ENCODE measurements at places on chromosomes 13 and 19. TPM values are rescaled to one million over a fixed set of nuclear protein-coding genes. Genes with fewer than 3 reads are reported as not detected.
A peak's percentile ranks its signal among the peaks of the same experiment; 100 is the strongest.

- no peak for DNase-seq
Measured at GRCh38 chr19:3289971-3290569, 65.6 kb downstream of the CELF5 start.

GRCh38 chr19:7705387-7706187 is 3.7 kb upstream of the FCER2 start:
- no peak for DNase-seq

DNA sequence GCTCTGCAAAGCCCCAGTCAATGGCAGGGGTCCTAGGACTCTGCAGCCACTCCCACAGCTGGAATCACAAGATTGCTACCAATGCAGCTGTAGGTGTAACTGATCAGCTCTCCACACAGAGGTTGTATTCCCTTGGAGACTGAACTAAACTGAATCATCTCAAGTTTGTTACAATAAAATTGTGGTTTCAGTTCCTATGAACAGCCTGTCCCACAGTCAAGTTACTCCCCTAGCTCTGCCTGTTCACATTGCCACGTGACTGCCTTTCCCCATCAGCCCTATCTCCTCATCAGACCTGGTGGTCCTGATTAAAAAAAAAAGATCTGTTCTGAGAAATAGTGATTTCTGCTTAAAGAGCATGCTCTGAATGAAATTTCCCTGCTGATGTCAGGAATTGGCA is 287.9 kb upstream of the NBEA start:
- no peak for DNase-seq

DNA sequence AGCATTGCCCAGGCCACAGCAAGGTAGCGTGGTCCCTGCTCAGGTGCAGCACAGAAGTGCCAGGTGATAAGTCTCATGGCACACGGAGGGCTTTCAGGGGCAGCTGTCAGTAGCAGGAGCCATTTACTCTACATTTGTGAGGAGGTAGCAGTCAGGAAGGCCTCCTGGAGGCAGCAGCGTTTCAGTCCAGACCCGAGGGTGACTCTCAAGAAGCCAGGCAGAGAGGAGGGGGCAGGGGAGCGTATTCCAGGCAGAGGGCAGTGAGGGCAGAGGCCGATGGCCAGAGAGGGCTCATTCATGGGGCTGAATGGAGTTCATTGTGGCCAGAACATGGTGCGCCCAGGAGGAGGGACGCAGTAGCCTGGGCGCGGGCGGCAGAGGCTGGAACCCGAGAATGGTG is 8.9 kb downstream of the PIAS4 start:
- DNase-seq = no peak

The ZNF528 gene
- total RNA-seq = 17.5 TPM

DNA sequence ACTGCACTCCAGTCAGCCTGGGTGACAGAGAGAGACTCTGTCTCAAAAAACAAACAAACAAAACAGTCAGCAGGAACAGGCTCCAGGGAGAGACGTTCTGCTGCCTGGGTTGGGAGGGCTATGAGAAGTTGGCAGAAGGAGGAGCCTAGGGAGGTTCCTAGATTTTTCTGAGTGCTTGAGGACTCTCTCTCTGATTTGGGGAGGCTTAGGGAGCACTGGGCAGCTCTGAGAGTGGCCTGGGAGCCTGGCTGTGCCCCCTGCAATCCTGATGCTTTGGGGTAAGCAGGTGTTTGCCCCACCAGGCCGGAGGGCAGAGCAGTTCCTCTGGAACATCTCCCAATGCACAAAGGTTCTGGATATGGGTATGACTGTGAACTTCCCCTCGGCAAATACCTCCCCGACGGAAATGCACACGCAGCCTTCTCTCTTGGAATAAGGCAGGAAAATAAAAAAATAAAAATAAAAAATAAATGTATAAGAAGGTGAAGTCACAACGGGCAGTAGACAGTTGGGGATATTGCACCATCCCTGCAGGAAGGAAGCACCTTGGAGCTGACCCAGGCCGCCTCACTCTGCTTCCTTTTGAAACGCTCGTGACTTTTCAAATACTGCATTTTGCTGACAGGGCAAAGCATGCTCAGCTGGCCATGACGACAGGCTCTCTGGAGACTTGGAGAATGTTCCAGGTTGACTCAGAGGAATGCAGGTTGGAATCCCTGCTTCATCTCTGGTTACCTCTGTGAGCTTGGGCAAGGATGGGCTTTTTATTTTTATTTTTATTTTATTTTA is 26.5 kb upstream of the HOMER3 start:
- peak; percentile 14 for DNase-seq

The CPB2 gene
- total RNA-seq = not detected

DNA sequence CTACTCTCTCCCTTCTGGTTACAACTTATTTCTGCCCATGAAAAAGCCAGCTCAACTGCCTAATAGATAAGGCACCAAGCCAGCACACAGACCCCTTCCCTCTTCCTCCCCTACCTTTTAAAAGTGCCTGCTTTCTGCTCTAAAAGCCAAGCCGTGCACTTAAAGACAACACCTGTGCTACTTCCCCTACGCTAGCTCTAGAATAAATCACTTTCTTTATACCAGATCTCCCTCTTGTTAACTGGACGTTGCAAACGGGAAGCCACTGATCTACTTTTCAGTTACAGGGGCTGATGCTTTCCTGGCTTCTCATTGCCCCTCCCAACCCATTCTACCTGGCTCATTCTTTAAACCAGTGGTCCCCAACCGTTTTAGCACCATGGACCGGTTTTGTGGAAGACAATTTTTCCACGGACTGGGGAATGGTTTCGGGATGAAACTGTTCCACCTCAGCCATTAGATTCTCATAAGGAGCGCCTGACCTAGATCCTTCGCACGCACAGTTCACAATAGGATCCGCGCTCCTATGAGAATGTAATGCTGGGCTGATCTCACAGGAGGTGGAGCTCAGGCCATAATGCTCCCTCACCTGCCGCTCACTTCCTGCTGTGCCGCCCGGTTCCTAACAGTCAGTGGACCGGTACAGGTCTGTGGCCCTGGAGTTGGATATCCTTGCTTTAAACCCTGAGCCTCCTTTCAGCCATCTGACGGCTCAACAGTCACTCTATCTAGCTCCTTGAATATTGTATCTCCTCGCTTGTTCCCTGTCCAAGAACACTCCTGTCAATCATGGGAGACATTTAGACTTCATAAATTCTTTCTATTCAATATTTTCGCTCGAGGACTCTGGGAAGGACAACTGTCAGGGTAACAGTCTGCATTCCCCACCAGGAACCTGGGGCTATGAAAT is 841 bp upstream of the ZNF223 start:
- no peak for DNase-seq

- no peak for DNase-seq
Measured at GRCh38 chr19:31167690-31168089, 181.5 kb downstream of the TSHZ3 start.

DNA sequence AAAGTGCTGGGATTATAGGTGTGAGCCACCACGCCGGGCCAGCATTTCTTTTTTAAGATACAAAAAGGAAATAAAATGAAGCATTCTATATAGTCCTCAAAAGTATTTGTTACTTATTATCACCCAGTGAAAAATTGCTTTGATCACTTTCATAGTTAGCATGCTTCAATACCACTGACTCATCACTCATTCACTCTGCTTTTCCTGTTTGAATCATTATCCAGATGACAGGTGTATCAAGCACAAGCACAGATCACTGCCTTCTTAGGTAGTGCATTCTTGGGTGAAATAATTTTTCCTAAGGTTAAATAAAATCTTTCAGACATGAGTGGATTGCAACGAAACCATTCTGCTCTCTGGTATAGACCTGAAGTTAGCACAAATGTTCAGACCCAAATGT is 35.8 kb upstream of the SPART start:
- DNase-seq = no peak

The CEACAM4 gene
- total RNA-seq = 2.9 TPM

DNA sequence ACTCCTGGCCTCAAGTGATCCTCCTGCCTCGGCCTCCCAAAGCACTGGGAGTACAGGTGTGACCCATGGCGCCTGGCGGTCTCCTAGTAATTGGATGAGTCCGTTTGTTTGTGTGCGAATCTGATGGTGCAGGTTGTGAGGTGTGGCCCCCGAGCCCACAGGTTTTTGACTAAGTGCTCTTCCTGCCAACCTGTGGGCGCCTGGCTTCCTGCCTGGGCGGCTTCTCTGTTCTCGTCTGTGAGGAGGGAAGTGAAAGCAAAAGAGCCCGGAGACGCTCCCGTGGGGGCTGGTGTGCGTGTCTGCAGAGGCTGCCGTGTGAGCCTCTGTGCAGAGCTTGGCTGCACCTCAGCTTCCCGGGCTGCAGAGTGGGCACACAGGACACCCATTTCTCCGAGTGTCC is 10.0 kb downstream of the ARHGAP45 start:
- peak; percentile 51 for DNase-seq

GRCh38 chr13:85993567-85993966 is 194.3 kb upstream of the SLITRK6 start:
- DNase-seq = no peak

The ZNF625 gene
- total RNA-seq = 6.7 TPM

The FUT3 gene
- 103 TPM for total RNA-seq

GRCh38 chr19:33683881-33684537 is 62.3 kb downstream of the CHST8 start:
- DNase-seq = no peak

DNA sequence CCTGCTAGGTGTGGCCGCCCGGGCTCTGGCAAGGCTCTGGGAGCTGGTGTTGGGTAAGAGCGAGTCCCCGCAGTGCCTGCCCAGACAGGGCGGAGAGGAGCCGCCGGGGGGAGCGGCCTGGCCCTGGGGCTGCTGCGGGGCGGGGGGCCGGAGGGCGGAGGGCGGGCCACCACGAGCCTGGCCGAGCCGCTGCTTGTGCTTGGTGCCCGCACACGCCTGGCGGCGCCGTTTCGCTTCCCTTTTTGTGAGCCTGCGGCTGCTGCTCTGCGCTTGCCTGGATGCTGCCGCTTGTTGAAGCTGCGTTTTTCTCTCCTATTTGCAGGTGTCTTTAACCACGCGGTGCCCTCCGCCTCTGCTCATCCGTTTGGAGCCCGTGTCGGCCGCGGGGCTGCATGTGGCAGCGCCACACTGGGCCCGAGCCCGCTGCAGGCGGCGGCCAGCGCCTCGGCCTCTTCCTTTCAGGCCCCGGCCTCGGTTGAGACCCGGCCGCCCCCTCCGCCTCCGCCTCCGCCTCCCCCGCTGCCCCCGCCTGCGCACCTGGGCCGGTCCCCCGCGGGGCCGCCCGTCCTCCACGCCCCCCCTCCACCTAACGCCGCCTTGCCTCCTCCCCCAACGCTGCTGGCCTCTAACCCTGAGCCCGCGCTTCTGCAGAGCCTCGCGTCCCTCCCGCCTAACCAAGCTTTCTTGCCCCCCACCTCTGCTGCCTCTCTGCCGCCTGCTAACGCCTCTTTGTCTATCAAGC is 8.5 kb downstream of the PLEKHJ1 start:
- DNase-seq = no peak

DNA sequence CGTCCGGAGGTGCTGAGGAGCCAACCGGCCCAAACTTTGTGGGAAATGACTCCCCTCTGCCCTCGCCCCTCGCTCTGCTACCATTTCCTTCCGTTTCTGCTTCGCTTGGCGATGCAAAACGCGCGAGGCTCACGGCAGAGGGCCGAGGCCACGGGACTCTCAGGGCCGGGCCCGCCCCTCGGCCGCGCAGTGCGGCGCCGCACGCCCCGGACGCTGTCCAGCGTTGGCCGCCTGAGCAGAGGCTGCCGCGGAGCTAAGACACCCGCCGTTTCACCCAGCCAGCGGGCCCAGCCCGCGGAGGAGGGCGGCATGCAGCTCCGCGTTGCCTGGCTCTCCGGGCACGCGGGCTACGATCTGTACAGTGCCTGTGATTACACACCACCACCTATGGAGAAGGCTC is 2.1 kb upstream of the ZNF578 start:
- DNase-seq = no peak

DNA sequence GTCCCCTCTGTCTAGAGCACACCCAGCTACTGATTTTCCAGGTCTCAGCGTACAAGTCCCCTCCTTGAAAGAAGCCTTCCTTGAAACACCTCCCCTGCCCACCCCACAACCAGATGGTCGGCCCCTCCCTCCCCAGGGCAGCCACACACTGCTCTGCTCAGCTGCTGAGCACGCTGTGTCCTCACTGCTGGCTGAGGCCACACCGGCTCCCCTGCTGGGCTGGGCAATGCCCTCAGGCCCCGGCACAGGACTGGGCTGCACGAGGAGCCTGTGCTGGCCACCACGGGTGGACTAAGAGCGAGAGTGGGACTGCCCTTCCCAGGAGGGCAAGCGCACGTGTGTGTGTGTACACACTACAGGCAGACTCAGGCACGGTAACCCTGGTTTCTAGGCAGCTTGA is 11.8 kb upstream of the RSPH6A start:
- DNase-seq = no peak

- DNase-seq = no peak
Measured at GRCh38 chr19:19654441-19654840, 9.0 kb downstream of the ATP13A1 start.

The FCAR gene
- total RNA-seq = 0.61 TPM

The IQCN gene
- total RNA-seq = 0.23 TPM

GRCh38 chr19:29299416-29300380 is 86.7 kb upstream of the UQCRFS1 start:
- DNase-seq = no peak

DNA sequence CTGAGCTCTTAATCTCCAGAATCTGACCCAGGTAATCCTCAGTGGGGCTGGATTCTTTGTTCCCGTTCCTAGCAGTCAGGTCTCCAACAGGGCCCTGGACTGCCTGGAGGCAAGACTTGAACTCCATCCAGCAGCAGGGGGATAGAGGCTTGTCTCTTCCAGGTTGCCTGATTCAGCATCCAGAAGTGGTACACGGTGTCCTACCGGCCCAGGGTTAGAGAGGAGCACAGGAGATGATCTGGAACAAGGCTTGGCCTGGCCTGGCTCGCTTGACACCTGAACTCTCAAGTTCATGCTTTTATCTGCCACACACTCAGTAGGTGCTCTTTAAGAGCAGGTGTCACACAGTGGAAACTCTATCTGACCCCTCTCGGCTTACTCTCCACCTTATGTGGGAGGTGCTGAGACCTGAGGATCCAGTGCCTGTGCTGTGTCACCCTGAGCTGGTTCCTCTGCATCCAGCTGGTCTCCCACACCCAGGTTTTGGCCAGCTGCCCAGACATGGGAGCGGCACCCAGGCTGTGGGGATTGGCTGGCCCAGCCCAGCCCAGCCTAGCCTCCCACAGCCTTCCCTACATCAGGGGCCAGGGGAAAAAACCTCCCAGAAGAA is at the start of gene CYP4F3:
CYP4F3 (plus strand) TSS at position 604 of the 610 bp plus-strand sequence. CDS start 519 bp downstream, outside the sequence.
- DNase-seq = no peak

The MTUS2 gene
- total RNA-seq = 0.08 TPM

GRCh38 chr13:47170971-47171370 is 274.1 kb upstream of the HTR2A start:
- no peak for DNase-seq

The C5AR2 gene
- 0.21 TPM for total RNA-seq

The KLK7 gene
- 309 TPM for total RNA-seq

GRCh38 chr13:111898956-111899713 is 167.8 kb upstream of the SOX1 start:
- no peak for DNase-seq

GRCh38 chr19:42469311-42470235 is 26.8 kb upstream of the CXCL17 start:
- no peak for DNase-seq

DNA sequence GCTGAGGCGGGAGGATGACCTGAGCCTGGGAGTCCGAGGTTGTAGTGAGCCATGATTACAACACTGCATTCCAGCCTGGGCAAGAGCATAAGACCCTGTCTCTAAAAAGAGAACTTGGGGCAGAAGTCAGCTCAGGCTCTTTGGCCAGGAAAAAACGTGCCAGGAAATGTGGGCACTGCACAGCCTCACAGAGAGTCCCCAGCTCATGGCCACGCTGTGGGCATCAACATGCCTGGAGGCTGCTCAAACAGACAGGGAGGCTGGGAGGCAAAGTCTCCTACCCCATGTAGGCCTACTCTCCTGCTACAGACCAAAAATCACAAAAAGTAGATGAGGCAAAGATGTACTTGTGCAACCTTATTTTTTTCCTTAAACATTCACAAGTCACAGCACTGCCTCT is 49.4 kb downstream of the PEPD start:
- no peak for DNase-seq

All from esophagus squamous epithelium (tissue), 5 donors.